ENCODE measurements at places on chromosomes 16 and 17.

GRCh38 chr17:40832840-40833239 lies 10.4 kb upstream of the KRT10 start:
- no peak for DNase-seq

DNA sequence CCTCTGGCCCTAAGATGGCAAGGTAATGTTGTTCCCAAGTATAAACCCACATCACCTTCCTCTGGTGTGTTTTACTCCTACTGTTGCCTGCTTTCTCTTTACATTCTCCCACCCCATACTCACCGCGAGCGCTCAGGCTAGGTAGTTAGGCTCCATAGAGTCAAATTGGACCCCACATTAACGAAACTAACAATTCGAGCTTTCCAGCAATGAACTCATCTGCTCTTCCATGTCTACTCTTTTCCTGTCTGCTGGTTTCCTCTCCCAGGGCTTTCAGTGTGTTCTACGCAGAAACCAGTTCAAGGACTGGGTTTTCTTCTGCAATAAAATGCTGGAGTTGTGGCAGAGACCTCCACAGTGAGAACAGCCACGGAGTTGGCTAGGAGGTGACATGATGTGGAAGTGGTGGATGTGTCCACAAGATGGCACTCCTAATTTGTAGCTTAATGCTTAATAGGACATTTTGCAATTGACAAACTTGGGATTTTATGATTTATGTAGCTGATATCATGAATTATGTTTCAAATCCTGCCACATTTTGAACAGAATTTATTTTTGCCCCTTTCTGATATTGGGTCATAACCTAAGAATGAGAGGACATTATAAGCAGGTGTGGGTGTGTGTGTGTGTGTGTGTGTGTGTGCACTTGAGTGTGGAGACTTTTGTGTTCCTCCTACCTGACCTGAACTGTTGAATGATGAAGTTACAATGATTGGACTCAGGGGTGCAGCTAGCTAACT lies 2.2 kb upstream of the UQCRC2 start:
- no peak for DNase-seq

DNA sequence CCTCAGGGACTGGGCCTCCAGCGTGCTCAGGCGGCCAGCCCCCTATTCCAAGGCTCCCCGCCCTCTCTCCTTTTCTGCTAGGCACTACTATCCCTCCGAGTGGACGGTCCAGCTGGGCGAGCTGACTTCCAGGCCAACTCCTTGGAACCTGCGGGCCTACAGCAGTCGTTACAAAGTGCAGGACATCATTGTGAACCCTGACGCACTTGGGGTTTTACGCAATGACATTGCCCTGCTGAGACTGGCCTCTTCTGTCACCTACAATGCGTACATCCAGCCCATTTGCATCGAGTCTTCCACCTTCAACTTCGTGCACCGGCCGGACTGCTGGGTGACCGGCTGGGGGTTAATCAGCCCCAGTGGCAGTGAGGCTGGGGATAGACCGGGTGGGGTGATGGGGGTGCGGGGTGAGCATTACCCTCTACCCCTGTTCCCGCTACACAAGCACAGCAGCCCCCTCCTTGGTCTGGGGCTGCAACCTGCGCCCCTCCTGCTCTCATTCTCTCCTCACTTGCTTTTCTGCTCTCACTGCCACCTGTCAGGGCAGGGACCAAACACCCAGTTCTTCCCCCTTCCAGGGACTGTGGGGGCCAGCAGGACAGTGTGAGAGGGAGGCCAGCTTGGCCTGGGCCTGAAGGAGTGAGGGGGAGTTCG lies 1.1 kb downstream of the PRSS41 start:
- no peak for DNase-seq

GRCh38 chr16:84026606-84027005 lies 16.0 kb downstream of the SLC38A8 start:
- DNase-seq = no peak

DNA sequence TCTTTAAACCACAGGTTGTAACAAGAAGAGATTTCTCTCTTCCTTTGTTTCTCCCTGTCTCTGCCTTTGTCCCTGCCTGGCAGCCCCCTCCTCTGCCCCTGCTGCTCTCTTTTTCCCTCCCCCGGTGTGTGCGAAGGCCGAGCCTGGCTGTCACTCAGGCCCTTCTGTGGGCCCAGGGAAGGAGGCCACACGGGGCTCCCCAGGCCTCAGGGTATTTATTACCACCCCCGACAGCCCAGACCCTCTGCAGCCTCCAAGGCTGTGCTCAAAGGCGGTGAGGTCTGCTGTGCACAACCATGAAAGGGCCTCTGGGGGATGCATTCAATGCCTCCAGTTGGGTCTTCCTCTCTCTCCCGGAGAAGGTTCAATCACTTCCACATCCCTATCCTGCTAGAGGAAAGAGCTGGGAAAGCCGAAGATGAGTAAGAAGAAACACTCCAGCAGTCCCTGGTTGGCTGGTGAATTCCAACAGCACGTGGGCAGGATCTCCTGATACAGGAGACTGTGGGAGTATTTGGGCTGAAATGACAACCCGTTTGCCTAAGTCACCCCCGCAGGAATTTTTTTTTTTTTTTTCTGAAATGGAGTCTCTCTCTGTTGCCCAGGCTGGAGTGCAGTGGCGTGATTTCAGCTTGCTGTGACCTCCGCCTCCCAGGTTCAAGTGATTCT lies 34.2 kb downstream of the ZNF423 start:
- no peak for DNase-seq

DNA sequence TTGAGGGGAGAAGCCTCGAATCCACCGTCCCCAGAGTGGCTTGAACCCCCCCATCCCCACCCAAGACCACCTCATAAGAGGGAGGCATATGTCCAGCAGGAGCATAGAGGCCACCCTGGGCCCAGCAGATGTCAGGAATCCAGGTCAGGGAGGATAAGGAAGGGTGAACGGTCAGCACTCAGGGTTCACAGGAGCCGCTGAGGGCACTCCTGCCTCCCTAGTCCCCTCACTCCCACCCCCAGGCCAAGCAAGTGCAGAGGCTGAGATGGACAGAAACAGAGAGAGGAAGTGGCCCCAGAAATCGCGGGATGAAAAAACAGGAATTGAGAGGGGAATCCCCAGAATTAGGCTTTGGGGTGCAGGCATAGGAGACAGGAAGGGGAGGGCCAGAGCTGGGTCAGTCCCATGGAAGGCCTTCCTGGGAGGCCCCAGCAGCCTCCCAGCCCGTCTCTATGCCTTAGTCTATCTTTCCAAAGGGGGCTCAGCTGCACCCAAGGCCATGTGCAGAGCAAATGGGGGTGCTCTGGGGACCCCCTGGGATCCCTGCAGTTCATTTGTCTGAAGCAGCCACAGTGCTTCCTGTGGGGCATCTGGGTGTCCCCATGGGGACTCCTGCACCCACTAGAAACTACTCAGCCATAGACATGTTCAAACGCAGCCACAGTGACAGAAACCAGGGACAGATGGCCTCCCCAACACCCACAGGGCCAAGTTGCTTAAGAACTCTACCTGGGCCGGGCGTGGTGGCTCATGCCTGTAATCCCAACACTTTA lies 1.7 kb downstream of the CMTM3 start:
- no peak for DNase-seq
